Spleen (tissue), 13 donors: ENCODE measurements at places on chromosomes 2 and 18. TPM values are rescaled to one million over a fixed set of nuclear protein-coding genes. Genes with fewer than 3 reads are reported as not detected.

DNA sequence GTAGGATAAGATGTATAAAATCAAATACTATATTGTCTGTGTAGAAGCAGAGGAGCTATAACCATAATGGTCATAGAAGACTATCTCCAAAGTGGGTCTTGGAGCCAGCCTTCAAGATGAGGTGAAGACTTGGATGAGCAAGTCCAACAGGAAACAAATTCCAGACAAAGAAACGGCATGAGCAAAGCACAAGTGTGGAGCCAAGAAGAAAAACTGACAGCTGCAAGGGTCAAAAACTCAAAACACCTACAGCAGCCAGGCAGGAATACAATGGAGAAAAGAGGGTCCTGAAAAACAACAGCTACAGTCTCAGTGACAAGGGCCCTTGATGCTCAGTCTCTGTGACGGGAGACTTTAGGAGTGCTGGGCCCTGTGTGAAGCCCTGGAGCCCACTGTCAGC lies 102.4 kb downstream of the STK39 start:
- no peaks in the 10 kb centered on the region for H3K27me3 ChIP-seq
- H3K4me1 ChIP-seq: no peaks in the 10 kb centered on the region
- no peak for DNase-seq
- no peak overlapping the region for H3K4me3 ChIP-seq
- H3K36me3 ChIP-seq: no peaks in the 10 kb centered on the region

GRCh38 chr18:66473882-66474281 lies 130.0 kb downstream of the CDH19 start:
- H3K4me1 ChIP-seq: no peaks in the 10 kb centered on the region
- no peaks in the 10 kb centered on the region for H3K27me3 ChIP-seq
- no peak for DNase-seq
- no peaks in the 10 kb centered on the region for H3K36me3 ChIP-seq
- no peak overlapping the region for H3K4me3 ChIP-seq
- no peak overlapping the region for H3K27ac ChIP-seq

SMCHD1 gene
- total RNA-seq: 361 TPM

SLC4A3 gene
- total RNA-seq: 5.3 TPM

CDH2 gene
- total RNA-seq: 23.5 TPM

COL3A1 gene
- total RNA-seq: 177 TPM
